Aorta (tissue), 5 donors: ENCODE measurements at places on chromosomes 4 and X.

DNA sequence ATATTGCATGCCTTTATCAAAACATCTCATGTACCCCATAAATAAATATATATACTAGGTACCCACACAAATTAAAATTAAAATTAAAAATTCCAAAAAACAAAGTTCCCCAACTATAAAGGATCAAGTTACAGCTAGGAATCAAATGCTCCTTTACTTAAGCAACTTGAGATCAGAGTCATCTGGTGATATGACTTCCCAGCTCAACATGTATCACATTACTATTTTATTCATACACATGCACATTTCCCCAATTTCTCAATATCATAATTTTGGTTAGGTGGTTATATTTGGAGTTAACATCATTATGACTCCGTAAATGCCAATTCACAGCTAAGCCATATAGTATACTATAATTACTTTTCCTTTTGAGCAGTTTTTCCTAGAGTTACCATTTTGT, 60.9 kb downstream of the CLOCK start:
- no peak for DNase-seq

GRCh38 chr4:129578336-129578735, 482.4 kb downstream of the C4orf33 start:
- DNase-seq = no peak

- no peak for DNase-seq
Observed at GRCh38 chr4:88792268-88792781, 94.7 kb upstream of the NAP1L5 start.

- no peak for DNase-seq
Observed at GRCh38 chrX:136210243-136210642, 41.0 kb downstream of the MAP7D3 start.

DNA sequence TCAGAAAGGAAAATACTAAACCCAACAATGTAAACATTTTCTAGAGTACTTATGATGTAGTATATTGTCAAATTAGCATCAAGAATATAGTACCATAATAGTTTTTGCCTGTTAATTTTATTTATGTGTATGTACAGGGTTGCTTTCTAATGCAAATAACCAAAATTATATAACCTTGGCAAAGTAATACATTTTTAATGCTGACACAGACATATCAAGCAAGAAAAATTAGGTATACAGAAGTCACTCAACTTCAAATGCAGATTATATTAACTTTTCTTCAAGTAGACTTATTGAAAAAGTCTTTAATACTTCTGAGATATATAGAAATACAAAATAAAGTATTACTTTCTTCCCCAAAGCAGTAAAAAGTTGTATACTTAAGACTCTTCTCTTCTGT, 44.3 kb downstream of the MAPK10 start:
- no peak for DNase-seq
